ENCODE measurements at places on chromosomes 13 and 19. TPM values are rescaled to one million over a fixed set of nuclear protein-coding genes. Genes with fewer than 3 reads are reported as not detected.
A peak's percentile ranks its signal among the peaks of the same experiment; 100 is the strongest.

DLL3 gene
- not detected for total RNA-seq

PRSS57 gene
- total RNA-seq = not detected

KLK12 gene
- total RNA-seq = not detected

PPP5C gene
- 54.1 TPM for total RNA-seq

ASF1B gene
- total RNA-seq = 3.2 TPM

CPAMD8 gene
- 14.0 TPM for total RNA-seq

SERPINE3 gene
- not detected for total RNA-seq

DNA sequence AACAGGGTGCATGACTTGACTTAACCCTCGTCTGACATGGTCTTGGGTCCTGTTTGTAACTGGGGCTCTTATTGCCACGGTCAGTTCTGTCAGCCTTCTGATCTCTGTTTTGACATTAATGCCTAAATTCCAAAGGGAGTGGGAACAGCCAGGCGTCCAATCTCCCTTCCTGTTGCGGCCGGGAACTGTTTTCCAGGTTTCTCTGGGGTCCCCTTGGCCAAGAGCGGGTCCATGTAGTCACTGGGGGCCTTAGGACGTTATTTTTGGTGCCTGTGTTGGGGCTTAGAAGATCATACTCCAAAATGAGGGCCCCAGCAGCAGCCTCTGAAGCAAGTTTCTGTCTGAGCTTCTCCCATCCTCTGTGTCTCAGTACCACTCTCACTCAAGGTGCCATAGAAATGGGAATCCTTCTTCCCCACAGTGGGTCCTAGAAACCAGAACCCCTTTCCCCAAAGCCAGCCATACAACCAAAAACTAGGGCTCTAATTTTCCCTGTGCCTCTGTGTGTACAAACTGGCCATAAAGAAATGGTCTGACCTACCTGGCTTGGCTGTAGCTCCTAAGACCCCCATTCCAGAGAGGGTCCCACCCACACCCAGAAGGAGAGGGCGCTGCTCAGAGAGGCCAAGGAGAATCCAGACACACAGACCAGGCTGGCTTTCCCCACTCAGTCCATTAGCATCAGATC is 50.4 kb downstream of the C13orf46 start:
- peak; percentile 72 for DNase-seq

- no peak for DNase-seq
Measured at GRCh38 chr13:29749401-29750182, 100.8 kb downstream of the UBL3 start.

DNA sequence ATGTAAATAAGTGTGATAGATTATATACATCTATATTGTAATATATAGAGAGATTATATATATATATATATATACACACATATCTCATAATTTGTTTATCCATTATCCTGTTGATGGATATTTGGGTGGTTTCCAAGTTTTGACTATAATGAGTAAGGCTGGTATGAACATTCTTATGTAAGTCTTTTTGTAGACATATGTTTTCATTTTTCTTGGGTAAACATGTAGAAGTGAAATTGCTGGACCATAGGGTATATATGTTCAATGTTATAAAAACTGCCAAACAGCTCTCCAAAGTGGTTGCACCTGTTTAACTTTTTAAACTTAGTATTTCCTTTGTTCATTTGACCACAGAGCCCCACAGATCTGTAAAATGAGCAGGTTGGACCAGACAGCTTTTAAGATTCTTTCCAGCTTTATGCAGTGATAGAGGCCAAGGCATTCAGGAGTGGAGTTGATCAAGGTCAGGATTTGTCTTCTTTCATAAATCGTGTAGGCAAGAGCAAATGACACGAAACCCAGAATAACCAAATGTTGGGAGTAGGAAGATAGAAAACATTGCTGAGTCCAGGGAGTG is 21.7 kb upstream of the KATNAL1 start:
- no peak for DNase-seq

DNA sequence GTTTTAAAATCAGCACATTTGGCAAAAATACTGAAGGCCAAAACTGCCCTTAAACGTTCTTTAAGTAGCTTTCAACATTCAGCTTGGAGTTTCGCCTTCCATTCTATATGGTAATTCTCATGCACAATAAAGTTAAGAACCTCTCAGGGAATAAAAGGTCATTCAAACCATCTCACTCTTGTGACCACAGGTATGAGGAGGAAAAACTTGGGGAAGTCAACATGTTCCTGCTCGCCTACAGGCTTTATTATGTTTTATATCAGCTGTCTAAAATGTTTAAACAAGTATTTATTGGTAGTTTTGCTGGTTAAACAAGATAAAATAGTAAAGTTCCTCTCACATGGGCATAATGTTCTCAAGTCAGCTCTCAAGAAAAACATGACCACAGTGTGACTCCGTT is 19.9 kb upstream of the TM9SF2 start:
- DNase-seq = no peak

DNA sequence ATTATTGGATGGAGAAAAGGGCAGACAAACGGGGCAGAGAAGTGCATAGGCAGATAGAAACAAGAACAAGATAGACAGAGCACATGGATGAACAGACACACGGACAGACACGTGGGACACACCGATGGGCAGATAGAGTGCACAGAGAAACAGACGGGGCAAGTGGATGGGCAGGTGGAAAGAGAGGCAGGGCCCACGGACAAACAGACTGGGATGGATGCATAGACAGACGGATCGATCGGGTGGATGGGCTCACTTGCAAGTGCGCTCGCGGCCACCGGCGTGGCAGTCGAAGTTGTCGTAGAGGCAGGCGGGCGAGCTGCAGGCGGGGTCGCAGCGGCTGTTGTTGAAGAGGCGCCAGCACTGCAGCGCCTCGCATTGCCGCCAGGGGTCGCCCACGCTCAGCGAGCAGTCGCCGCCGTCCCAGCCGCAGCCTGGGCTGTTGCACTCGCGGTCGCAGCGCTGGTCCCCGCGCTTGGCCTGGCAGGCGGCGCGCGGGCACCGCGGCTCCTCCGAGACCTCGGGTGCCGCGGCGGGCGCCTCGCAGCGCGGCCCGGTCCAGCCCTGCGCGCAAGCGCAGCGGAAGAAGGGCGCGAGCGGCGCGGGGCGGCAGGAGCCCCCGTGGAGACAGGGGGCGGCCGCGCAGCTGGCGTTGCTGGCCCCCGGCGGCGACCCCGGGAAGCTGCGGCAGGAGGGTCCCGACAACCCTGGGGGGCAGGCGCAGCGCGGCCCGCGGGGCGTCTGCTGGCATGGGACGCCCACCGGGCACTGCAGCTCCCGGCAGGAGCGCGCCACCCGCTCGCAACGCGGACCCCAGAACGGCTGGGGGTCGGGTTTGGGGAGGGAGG is 23.3 kb downstream of the NOTCH3 start:
- DNase-seq = peak; percentile 53

- no peak for DNase-seq
Measured at GRCh38 chr13:104975272-104975671, 1560.2 kb downstream of the EFNB2 start.

DNA sequence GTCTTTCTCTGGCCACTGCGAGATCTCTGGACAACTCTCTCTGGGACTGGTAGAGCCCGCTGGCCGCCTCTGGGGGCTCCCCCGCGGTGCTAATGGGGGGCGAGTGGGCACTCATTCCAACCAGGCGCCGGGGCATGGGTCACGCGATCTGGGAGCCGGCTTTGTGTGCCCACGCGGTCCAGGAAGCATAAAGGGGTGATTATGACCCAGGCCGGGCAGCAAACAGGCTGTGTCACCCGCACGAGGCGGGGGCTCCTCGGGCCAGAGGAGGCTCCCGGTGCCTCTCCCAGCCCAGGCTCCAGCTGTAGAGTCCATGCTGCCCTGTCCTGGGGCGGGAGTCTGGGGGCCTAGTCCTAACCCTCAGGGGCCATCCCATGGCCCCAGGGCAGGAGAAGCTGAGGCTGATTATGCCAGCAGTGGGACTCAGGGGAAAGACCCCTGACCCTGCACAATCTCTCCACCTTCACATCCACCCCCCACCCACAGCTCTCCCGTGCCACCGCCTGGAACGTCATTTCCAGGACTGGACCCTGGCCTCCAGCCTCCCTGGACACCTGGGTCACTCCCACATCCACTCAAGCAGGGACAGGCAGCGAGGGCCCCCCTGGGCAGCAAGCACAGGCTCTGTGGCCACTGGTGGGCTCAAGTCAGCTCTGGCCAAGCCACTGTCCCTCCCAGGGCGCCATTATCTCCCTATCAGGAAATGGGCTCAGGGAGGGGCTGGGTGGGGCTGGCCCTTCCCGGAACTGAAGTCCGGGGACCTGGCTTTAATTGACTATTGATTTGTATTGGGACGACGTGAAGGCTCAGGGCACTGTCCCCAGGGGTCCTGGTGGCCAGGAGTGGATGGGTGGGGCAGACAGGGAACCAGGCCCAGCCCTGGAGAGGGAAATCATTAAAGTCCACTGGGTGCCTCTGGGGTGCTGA is 50.0 kb downstream of the PTPRS start:
- DNase-seq = no peak

DNA sequence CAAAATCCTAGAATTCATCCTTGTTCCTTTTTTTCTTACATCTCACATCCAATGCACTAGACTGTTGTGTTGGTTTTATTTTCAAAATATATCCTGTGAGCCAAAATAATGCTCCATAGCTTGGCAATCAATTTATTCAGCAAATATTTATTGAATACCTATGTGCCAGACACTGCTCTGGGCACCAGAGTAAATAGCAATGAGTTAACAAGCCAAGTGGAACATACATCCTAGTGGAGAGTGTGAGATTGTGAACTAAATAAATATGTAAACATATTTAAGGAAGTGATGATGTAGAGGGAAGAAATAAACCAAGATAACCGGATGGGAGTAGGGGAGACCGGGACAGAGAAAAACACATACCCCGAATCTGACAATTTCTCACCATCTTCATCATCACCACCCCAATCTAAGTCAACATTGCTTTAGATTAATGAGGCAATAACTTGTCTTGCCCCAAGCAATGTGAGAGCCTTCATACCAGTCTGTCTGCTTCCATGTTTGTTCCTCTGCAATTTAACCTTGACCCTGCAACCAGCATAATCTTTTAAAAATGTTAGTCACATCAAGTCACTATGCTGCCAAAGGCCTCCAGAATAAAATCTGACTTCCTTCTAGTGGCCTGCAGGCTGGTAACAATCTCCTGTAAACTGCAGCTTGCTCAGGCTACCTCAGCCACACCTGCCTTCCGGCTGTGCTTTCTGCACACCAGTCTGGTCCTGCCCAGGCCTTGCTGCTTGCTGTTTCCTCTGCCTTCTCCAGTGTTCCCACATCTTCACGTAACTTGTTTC is 199.2 kb downstream of the DLEU7 start:
- no peak for DNase-seq

DNA sequence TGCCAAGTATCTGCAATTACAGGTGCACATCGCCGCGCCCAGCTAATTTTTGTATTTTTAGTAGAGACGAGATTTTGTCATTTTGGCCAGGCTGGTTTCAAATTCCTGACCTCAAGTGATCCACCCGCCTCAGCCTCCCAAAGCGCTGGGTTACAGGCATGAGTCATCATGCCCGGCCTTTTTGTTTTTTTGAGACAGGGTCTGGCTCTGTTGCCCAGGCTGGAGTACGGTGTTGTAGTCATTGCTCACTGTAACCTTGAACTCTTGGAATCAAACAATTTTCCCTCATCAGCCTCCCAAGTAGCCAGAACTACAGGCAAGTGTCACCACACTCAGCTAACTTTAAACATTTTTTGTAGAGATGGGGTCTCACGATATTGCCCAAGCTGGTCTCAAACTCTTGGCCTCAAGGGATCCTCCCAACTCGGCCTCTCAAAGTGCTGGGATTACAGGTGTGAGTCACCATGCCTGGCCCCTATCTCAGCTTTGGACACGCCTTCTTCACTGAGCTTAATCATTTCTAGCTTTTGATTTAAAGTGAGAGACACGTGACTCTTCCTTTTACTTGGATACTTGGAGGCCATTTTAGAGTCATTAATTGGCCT is 4.0 kb upstream of the IRGC start:
- no peak for DNase-seq

GRCh38 chr13:55069746-55070145 is 2041.1 kb downstream of the OLFM4 start:
- no peak for DNase-seq

DNA sequence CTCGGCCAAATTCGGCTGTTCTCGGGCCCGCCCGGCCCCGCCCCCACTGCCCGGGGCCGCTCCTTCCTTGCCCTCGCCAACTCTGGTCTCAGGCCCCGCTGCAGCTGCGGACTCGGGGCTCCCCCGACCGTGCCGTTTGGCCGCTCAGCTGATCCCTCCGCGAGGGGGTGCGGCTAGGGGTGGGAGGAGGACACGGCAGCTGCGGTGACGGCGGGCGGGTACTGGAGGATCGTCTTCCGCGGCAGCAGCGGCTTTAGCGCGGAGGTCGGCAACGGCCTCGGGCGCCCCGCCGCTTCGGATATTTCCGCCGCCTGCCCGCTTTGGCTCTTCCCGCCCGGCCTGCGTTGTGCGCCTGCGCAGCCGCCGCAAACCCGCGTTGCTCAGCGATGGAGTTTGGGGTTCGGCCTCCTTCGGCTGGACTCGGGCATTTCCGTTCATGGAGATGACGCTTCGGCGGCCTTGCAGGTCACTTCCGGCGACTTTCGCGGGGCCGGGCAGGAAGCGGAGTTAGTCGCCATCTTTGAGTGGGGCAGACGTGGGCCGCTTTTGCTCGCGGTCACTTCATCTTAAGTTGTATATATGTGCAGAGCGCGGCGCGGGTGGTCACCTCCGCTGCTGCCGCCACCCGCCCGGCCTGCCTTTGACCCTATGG is 338 bp upstream of the UBE2M start:
- peak; percentile 99 for DNase-seq

DNA sequence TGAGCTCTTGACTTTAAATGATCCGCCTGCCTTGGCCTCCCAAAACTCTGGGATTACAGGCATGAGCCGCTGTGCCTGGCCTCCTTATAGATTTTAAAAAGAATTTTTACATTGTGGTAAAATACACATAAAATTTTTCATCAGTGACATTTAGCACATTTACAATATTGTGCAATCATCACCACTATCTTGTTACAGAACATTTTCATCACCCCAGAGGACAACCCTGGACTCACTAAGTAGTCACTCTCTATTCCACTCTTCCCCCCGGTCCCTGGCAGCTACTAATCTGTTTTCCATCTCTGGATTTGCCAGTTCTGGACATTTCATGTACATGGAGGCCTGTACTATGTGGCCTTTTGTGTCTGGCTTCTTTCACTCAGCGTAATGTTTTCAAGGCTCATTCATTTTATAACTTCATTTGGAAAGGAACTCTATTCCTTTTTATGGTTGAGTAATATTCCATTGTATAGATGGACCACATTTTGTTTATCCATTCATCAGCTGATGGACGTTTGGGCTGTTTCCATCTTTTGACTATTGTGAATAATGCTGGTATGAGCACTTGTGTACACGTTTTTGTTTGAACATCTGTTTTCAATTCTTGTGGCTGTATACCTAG is 19.9 kb downstream of the MEGF8 start:
- DNase-seq = no peak

DNA sequence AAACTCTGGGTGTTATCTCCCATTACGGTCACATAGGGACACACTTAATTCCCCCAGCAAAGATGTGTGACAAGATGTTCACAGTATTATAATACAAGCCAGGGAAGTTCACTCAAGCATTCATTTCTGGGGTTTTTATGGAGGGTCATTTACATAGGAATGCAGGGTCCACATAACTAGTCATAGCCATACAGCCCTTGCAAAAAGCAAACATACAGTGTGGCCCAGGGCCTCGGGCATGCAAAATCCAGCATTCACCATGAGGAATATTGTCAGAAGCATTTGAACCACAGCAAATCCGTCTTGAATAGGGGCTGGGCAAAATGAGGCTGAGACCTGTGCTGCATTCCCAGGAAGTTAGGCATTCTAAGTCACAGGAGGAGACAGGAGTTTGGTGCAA is 13.0 kb upstream of the ZNF460 start:
- no peak for DNase-seq

Data from lower leg skin (tissue), 4 donors.